ENCODE measurements at places on chromosomes 16 and 17.
A peak's percentile ranks its signal among the peaks of the same experiment; 100 is the strongest.

- no peak for DNase-seq
These were observed 53.4 kb downstream of the MFSD11 start for GRCh38 chr17:76791053-76791980.

GRCh38 chr16:11050944-11051343 lies 106.6 kb downstream of the CLEC16A start:
- DNase-seq: no peak

GRCh38 chr16:1291576-1291974 lies 17.9 kb upstream of the UBE2I start:
- DNase-seq: no peak

GRCh38 chr16:10037751-10038150 lies 144.5 kb downstream of the GRIN2A start:
- DNase-seq: no peak

- no peak for DNase-seq
These were observed 1.1 kb downstream of the CCL4 start for GRCh38 chr17:36104701-36105181.

DNA sequence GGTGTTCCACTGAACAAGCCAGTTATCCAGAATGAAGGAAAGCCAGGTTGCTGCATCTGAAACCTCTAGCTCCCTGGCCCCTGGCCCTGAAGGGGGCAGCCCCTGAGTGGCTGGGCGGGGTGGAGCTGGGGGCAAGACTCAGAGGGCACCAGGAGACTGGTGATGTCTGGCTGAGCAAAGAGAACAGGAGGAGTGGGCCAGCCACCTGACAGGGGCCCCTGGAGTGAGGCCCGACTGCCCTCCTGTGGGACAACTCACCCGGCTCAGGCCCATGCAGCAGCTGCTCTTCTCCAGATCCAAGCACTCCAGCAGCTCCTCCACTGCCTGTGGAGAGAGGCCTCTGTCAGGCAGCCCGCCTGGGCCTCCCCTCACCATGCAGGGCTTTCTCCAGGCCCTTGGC lies 60.4 kb downstream of the PIPOX start:
- DNase-seq: no peak

- no peak for DNase-seq
These were observed 14.6 kb upstream of the KCNJ16 start for GRCh38 chr17:70060415-70060814.

- no peak for DNase-seq
These were observed 2.2 kb downstream of the KCNH6 start for GRCh38 chr17:63525190-63525946.

DNA sequence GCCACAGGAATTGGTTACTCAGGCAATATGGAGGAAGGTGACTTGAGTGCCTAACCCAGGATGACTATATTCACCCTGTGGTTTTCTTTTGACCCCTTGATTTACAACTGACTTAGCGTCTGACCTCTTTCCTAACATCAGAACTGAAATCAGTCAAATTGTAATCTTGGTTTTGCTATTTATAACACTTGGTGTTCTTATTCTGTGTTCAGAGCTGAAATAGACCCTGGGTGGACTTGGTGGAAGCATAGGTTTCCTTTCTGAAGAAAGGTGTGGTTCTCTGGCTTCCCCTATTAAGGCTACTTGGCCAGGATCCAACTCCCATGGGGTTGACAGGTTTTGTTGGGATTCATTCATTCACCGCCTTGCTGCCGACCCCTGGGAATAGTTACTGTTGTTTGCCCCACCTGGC lies 80.8 kb downstream of the CLEC16A start:
- no peak for DNase-seq

- DNase-seq: no peak
These were observed 16.9 kb downstream of the NSMCE1 start for GRCh38 chr16:27251541-27252205.

GRCh38 chr17:53749178-53749577 lies 73.5 kb upstream of the KIF2B start:
- no peak for DNase-seq

- DNase-seq: no peak
These were observed 8.2 kb upstream of the CCL2 start for GRCh38 chr17:34246881-34247280.

DNA sequence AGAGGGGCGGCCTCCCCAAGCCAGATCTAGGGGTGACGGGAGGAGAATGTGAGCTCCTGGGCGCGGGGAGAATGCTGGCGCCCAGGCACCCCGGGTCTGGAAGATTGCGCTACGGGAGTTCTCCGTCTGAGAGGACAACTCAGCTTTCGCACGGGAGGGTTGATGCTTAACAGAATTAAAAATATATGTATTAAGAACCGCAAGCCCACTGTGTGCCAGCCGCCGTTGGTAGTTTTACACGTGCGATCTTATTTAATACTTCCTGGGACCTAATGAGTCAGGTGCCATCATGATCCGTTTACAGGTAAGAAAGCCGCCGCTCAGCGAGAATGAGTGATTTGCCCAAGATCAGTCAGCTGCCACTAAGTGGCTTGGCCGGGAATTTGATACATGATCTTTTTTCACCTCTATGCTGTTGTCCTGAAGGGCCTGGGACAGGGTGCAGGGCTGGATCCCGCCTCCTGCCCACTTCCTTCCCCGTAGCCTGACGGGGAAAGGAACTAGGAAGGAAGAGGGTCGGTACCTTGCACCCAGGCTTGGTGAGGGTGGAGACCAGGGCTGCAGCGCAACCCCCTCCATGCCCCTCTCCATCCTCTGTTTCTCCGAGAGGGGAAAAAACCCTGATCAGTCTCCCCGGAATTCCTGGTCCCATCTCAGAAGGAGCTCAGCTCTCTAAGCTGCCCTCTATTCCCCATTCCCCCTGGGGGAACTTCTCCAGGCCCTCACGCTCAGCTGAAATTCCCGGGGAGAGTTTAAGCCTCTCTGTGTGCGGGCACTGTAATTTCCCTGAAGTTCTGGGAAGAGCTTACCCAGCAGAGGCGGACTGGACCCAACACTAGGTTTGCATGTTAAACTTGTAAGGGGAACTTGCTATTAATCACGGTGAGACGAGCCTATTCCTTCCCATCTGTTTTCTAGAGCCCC lies 983 bp downstream of the VAT1L start:
- no peak for DNase-seq

DNA sequence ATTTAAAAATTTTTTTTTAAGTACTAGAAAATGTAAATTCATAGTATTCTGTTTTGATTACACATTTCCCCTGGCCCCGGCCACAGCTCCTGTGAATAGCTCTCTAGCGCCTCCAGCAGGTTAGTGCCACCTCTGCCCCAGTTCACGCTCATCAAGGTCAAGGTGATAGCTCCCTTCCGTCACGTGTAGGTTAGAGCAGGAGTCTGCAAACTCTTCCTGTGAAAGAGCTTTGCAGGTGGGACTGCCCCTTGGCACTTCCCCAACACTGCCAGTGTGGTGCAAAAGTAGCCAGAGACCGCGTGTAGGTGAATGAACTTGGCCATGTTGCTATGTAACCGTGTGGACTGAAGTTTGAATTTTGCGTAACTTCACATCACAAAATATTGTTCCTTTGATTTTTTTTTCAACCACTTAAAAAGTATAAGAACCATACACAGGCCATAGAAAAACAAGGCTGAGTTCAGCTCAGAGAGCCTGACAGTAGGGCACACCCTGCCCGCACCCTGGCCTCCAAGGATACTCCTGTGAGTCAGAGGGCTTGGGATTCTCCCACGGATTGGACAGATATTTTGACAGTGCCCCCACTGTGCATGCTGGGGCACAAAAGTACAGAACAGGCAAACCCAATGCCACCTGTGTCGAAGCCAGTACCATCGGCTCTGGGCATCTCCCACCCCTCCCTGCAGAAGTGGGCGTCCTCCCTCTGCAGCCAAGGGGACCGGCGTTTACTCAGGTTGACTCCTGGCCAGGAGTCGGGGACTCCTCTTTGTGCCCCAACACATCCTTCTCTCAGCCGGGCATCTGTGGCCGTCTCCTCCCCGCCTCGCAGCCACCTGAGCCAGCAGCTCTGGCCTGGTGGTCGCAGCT lies 92.0 kb upstream of the CHMP6 start:
- DNase-seq: no peak

DNA sequence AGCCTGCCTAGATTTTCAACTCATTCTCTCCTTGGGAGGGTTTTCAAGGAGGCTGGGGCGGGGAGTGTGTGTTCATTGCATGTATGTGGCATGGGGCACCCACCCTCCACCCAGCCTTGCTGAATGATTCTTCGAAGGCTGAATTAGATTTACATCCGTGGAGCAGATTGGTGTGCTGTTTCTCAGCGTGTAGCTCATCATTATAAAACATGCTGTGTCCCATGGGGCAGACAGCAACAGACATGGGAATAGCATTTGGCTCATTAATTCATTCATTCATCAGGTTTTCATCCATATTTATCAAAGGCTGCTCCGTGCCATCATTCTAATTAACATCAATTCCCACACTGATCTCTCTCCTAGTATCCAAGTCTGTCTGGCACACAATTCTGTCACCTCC lies 10.6 kb upstream of the CD300A start:
- no peak for DNase-seq

DNA sequence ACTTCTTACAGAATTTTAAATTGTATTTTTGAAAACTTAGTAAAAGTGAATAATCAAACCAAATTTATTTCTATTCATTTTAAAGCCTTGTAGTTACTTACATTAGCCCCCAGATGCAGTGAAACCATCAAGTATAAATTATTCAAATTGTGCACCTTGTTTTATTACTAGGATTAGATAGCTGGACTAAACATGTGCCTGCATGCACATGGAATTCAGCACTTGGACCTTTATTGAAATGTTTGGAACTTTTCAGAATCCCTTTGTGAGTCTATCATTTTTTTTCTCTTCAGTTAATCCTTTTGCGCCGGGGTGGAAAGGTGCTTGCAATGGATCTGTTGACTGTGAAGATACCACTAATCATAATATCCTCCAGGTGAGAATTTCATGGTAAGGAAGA lies 4.7 kb downstream of the ZPBP2 start:
- no peak for DNase-seq

DNA sequence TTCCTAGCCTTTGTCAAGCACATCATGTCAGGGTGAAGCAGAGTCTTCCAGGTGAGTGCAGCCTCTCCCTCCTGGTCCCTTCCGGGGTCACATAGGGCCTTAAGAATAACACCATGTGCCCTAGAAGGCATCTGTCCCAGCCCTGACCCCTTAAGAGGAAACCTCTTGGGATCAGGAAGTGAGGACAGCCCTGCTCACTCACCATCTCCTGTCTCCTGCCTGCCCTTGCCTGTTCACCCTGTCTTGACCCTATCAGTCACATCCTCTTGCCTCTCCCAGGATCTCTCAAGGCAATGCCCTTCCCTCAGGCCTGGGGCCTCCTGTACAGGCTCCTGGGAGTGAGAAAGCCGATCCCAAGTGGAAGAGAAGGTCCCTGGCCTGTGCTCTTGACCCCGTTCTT lies 13.9 kb downstream of the MYL4 start:
- DNase-seq: no peak

DNA sequence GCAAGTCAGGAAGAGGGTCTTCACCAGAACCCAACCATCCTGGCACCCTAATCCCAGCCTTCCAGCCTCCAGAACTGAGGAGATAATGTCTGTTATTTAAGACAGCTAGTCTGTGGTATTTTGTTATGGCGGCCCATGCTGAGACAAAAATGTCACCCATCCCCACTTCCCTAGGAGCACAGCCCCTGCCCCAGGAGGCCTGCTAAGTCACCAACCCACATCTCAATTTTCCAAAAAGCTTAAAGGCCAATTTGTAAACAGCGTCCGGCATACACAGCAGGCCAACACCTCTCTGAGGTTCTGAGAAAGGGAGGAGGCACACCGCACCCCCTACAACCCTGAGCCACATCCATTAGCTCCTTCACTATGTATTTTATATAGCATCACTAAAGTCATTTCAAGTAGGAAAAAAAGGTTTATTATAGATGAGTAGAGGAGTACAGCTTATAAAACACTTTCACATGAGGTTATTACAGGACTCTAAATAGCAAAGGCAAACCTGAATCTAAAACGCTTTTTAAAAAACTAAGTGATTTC lies 6.9 kb downstream of the TMEM170A start:
- DNase-seq: no peak

DNA sequence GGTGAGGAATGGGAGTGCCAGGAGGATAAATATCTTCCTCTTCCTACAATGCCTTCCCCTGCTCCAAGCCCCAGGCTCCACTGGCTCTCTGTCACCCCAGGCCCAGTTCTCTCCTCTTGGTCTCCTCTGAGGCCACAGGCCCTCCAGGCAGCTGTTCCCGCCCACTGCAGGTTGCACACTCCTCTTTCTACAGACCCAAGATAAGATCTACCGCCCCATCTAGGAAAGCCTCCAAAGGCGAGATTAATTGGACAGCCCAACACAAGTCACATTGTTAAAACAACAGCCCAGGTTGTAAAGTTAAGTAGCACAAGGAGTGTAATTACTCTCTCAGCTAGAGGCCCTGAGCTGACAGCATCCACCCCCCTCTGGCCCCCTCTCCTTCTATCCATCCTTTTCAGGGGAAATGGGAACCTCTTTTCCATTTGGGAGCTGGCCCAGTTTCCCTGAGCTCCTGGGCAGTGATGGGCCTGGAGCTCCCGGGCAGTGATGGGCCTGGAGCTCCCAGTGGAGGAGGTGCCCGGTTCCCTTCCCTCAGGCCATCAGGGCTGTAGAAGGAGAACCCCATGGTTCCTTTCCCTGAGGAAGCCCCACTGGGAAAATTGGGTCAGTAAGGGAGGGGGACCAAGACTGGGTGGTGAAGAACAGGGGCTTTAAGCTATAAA lies 7.3 kb downstream of the DLX4 start:
- no peak for DNase-seq

GRCh38 chr16:65274566-65274965 lies 152.7 kb upstream of the CDH11 start:
- DNase-seq: no peak

DNA sequence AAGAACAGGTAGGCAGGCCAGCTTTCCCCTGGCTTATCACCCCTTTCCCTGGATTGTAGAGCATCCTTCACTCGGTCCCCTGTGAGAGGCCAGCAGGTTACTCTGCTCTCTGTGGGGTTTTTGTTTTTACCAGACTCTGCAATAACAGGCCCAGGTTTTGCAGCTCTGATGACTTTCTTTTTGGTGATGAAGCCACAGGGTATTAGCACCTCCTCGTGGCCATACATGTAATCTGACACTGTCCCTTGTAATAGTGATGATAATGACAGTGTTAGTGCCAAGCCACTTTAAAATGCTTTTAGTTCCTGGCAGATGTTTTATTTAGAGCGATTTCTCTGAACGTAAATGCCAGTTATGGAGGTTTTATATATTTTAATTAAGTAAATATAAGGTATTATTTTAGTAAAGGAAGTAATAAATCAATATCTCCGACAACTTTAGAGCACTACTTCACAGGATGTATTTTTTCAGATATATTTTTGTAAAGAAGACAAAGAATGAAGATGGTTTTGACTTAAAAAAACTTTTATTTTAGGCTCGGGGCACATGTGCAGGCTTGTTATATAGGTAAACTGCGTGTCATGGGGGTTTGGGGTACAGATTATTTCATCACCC lies 38.0 kb upstream of the CPHXL start:
- peak; percentile 37 for DNase-seq

- DNase-seq: no peak
These were observed 22.2 kb upstream of the ALKBH5 start for GRCh38 chr17:18161207-18162145.

GRCh38 chr16:19393226-19394111 lies 24.2 kb upstream of the TMC5 start:
- no peak for DNase-seq

GRCh38 chr16:57358086-57358420 lies 530 bp upstream of the CCL22 start:
- DNase-seq: no peak

Measured in tibial artery (tissue), 4 donors.